Effector memory CD8-positive, alpha-beta T cell (primary cell): ENCODE measurements at places on chromosomes 6 and 20.

GRCh38 chr6:91352878-91353277, 766.0 kb upstream of the MAP3K7 start:
- DNase-seq = no peak

- DNase-seq = no peak
Observed at GRCh38 chr20:48594533-48594932, 233.3 kb downstream of the PREX1 start.

DNA sequence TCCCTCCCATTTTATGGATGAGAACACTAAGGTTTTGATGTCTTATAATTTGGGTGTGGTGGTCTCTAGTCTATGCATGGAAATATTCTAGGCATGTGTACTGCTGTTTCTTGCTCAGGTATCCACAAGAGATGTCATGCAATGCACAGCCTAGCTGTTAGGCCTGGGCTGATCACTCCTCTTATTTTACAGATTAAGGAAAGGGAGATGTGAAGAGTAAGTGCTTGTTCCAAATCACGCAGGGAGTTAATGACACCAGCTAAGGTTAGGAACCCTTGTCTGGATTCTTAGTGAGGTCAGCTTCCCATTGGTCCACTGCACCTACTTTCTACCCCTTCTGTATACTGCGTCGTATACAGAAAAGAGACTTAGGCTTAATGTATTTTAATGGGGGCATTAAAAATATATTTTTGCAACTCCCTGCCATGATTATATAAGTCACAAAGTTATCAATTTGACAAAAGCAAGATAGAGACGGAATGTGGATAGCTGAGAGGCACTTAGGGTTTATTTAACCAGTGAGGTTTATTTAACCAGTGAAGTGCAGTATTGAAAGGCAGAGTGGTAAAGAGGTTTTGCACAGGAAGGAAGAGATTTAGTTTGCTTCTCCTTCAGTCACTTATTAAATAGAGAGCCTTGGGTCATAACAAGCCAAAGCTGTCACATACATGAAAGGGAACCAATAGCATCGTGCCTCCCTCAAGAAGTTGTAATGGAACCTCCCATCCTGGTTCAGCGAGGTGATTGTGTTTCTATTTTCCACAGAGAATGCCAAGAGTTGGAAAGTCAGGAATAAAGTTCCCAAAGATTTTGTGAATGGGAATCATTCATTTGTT, 95.0 kb upstream of the FAM184A start:
- no peak for DNase-seq

- DNase-seq = no peak
Observed at GRCh38 chr6:121247386-121247785, 86.9 kb downstream of the TBC1D32 start.

- no peak for DNase-seq
Observed at GRCh38 chr6:89619567-89619966, 19.0 kb downstream of the LYRM2 start.

DNA sequence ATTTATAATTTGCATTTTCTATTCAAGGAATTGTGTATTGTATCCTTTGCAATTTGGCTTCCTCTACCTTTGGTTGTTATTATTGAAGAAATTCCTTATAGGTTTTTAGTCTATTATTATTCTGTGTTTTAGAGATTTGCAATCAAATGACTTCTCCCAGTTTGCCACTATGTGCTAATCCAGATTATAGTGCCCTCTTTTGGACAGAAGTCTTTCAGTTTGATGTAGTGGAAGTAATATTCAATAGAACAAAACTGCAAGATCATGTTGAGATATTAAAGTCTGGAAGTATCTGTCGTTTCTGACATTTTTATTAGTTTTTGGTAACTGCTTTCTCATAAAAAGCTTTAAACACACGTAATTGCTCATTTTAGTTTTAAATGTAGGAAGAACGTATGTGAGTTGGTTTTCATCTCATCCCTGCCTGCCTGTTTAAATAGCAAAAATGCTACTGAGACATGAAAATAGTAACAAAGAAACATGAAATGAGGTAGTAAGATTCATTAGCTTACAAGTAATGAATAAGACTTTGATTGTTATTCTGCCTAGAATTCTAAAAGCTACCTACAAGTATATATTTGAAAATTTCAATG, 72.8 kb downstream of the RTN4IP1 start:
- no peak for DNase-seq

GRCh38 chr6:35038076-35038475, 103.1 kb downstream of the TCP11 start:
- DNase-seq = no peak
